ENCODE measurements at places on chromosomes 16 and 17.

DNA sequence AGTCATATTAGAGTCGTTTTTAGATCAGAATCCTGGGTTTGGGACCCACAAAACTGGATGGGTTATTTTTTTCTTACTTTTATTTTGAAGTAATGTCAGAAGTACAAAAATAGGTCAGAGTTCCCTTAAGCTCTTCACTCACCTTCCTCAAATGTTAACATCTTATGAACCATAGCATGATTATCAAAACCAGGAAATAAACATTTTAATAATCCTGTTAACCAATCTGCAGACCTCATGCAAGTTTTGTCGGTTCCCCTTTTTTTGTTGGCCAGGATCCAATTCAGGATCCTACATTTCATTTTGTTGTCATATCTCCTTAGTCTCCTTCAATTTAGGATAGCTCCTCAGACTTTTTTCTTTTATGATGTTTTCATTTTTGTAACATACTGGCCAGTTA is 162.0 kb downstream of the CHD9 start:
- DNase-seq = no peak

- DNase-seq = no peak
Observed at GRCh38 chr17:44267818-44268490, at the start of gene SLC4A1. Gene SLC4A1, minus strand, starts transcription at chr17:44268135. Its CDS starts 5,269 bp downstream, at chr17:44262866.

DNA sequence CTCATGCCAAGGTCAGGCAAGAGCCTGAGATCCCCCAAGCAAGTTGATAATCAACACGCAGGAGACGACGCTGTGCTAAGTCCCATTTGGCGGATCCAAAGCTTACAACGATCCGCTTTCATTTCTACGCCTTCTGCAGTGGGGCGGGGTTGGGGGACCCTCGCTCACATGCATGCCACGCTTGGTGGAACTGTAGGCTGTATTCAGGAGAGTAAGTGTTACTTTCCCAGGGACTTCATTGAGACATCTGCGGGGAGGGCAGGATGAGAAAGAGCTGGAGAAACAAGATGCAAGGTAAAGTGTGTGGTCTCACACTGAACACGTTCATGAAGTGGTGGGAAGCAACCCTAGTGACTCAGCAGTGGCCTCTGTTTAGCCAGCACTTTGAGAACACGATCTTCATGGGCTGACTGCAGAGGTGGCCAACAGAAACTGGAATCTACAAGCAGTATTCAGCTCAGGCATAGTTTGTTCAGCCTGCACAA is 100.5 kb downstream of the XYLT1 start:
- no peak for DNase-seq

DNA sequence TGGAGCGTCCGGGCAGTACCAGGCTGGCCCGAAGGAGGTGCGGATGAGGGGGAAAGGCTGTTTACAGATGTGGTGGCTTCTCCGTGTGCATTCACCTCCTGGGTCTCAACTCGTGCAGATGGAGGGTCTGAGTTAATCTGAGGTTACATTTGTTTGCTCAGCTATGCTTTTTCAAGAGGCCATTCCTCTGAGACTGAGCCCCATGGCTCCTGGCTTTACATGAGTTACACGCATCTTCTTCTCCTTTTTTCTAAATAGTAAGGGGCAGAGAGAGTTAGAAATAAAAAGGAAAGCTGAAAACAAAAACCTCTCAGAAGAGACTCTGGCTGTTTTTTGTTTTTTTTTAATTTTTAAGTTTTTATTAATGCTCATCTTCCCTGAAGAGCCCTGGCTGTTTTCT is 29.0 kb downstream of the IRF8 start:
- no peak for DNase-seq

GRCh38 chr16:89422527-89422904 is 67.8 kb downstream of the ANKRD11 start:
- DNase-seq = peak; percentile 75

- peak; percentile 94 for DNase-seq
Observed at GRCh38 chr16:23182206-23182678, 303 bp upstream of the SCNN1G start.

DNA sequence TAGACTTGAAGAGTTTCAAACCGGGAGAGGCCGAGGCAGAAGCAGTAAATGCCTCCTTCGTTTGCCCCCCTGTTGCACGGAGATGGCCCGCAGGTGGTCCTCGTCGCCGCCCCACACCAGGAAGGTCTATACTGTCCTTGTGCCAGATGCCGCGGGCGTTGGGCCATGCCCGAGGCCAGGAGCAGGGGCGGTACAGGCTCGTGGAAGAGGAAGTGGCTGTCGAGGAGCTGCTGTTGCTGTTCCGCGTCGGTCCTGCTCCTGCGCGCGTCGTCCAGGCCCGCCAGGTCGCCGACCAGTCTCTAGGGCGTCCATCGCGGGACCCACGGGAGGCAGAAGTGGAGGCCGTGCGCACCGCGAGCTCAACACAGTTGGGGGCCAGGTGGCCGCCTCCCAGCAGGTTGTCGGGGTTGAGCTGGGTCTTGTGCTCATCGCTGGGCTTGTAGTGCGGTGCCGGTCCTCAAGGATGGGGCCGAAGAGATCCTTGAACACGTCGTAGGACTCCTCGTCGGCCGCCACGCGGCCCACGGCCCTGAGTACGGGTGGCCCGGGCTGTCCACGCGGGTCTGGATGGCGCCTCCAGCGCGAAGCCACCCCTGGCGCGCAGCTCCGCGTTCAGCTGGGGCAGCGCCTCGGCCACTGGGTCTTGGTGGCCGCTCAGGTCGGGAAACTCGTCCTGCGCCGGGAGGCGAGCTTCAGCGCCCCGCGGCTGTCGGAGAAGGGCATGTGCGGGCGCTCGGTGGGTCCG is 13.1 kb upstream of the C16orf87 start:
- no peak for DNase-seq

DNA sequence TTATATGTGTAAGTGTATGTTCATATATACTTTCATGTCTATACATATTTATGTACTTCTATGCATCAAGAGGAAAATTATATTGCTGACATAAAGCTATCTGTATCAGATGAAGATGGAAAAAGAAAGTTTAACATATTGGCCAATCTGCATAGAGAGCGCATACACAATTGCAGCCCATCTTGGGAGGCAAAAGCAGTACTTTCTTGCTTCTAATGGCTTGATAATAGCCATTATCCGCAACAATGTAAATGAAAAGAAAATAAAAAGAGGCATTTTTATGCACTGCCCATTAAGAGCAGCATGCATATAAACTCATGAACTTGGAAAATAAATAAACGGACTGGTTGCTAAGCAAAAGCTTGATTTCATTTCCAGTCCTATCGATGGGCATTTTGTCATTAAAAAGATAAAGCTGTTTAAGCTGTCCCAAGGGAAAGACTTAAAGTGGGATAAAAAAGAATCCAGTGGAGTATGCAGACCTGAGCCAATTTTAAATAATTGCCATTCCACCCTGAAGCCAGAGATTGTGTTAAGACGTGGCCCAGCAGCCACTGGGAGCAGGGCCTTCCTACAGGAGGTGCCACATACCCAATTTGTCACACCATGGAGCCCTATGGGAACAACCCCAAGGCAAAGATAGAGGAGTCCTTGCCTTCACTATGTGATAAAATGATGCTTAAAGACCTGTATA is 183.6 kb upstream of the CDH11 start:
- no peak for DNase-seq

DNA sequence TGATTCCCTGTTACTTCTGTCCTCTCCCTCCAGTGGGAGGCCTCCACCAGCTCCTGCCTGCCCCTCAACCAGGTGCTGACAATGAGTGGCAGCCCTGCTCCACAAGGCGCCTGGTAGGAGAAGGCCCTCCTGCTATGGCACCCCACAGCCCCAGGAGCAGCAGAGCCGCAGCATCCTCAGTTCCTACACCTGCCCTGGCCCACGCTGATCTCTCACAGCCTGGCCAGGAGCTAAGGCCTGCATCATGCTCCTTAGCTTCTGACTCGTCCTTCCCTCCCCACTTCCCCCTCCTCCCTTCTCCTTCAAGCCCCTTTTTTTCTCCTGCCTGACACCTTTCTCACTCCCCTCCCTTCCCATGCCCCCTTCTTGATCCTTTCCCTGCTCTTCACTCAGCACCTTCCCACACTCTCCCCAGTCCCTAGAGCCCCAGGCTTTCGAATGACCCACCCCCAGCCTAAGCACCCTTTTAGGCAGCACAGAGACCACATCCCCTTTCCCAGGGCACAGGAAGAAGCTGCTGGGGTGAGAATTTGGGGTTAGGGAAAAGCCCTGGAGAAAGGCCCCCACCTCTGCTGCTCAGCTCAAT is 6.5 kb downstream of the PROCA1 start:
- no peak for DNase-seq

DNA sequence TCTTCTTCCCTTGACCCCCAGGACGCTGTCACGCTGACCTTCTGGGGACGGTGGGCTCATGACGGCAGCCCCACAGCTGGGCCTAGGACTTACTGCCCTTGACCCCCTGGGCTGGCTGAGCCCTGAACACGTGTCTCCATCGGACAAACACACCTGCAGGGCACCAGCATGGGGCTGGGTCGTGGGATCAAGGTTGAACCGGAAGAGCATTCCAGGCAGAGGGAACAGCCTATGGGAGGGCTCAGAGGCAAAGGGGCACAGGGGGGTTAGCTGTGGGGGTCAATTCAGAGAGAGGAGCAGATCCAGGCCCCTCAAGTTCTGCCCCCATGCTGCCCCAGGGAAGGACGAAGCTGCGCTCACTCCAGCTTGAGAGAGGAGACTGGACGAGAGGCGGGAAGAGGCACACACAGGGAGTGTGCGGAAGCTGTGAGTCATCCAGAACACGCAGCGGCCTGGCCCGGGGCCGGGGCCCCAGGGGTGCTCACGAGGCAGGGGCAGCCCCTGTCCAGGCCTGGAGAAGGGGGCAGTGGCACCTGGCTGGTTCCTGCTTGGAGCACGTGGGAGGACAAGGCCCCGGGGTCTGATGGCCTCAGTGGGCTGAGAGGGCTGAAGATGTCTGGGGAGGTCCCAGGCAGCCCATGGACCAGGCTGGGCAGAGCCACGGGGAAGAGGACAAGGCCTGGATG is 9.9 kb downstream of the SSTR5 start:
- DNase-seq = no peak

DNA sequence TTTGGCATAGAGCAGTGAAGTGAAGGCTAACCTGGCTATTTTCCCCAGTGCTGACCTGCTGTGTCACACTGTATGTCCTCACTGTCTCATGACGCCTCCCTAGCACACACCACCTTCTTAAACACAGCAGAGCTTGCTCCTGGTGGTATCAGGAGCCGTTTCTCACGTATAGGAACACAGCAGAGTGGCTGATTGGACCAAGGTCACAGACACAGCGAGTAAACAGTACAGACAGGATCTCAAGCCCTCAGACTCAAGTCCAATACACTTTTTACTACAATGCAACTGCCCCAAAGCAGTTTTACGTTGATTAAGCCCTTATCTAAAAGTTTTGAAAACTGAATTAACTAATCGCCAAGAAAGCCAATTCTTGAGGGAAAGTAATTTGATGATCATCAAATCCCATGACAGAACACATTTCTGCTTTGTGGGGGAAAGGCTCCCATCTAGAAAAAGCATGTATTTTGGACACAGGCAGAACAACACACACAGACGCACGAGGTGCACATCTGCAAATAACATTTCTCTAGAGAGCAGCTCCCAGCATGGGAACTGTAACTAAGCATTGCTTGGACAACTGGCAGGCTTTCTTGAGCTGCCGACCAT is 15.2 kb downstream of the ARHGAP17 start:
- DNase-seq = no peak

- no peak for DNase-seq
Observed at GRCh38 chr17:43853546-43853945, 6.6 kb downstream of the CD300LG start.

- no peak for DNase-seq
Observed at GRCh38 chr17:80151333-80151732, 4.4 kb upstream of the EIF4A3 start.

GRCh38 chr17:81285179-81285878 is 9.8 kb downstream of the SLC38A10 start:
- DNase-seq = peak; percentile 81

- DNase-seq = no peak
Observed at GRCh38 chr17:45011767-45012166, 39.7 kb downstream of the DCAKD start.

- DNase-seq = no peak
Observed at GRCh38 chr17:69637446-69638156, 223.1 kb downstream of the MAP2K6 start.

DNA sequence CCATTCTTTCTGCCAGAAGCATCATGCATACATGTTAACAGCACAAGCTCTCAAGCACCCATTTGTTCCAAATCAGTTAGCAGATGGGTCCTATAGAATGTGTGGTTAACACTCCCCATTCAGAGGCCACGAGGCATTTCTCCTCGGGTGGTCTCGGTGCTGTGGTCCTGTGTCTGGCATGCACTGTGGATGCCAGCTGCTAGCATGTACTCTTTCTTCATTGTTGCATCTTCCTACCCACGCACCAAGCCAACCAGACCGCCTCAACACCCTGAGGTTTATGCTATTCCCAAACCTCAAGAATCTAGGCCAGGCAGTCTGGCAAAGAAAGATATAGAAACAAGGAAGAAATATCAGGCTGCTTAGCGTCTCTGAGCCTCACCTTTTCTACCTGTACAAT is 27.8 kb upstream of the MRTFB start:
- DNase-seq = no peak

DNA sequence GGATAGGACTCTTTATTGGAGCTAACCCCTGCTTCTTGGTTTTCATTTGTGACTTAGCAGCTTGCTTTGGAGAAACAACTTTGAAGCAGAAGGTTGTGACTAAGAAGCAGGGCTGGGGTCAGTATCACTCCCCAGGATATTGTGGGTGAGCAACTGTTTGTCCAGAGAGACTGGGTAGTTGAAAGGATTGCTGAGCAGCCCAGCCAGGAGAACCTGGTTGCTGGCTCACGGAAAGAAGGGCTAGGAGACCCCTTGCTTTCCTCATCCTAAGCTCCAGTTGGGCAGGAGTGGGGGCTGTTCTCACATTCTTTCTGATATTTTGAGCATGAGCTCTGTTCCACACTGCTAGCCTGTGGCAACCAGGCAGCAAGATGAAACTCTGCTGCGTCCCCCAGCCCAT is 151.2 kb downstream of the CBLN1 start:
- no peak for DNase-seq

GRCh38 chr17:80770881-80771611 is 220.6 kb upstream of the CHMP6 start:
- DNase-seq = no peak

GRCh38 chr17:59707971-59708430 is 547 bp downstream of the VMP1 start:
- no peak for DNase-seq

DNA sequence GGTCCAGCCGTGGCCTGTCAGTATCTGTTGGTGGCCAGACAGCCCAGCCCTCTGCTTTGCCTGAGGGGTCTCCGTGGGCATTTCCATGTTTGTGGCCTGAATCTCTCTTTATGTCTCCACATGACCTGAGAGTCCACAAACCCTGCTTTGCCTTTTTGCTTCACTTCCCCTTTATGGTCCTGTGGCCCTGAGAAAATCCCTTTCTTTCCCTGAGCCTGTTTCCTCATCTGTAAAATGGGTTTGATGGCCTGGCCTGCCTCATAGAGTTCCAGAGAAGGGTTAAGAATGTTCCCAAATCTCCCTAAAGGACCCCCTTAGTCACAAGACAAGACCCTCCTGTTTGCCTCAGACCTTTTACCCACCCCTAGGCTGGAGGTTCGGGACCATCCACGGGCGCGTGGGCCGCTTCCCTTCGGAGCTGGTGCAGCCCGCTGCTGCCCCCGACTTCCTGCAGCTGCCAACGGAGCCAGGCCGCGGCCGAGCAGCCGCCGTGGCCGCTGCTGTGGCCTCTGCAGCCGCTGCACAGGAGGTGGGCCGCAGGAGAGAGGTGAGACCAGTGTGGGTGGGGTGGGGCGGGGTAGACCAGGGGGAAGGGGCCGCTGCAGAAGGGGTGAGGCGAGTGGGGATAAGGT is 26.2 kb upstream of the ALKBH5 start:
- peak; percentile 54 for DNase-seq

- DNase-seq = no peak
Observed at GRCh38 chr16:1509307-1510221, 16.4 kb downstream of the TELO2 start.

- DNase-seq = peak; percentile 67
Observed at GRCh38 chr17:74176546-74177001, 26.9 kb upstream of the RPL38 start.

Data from GM20000 (cell line).